GM18507 (cell line): ENCODE measurements at places on chromosomes 16 and 17.

- peak; percentile 51 for DNase-seq
Measured at GRCh38 chr16:30958175-30959079, 873 bp downstream of the SETD1A start.

DNA sequence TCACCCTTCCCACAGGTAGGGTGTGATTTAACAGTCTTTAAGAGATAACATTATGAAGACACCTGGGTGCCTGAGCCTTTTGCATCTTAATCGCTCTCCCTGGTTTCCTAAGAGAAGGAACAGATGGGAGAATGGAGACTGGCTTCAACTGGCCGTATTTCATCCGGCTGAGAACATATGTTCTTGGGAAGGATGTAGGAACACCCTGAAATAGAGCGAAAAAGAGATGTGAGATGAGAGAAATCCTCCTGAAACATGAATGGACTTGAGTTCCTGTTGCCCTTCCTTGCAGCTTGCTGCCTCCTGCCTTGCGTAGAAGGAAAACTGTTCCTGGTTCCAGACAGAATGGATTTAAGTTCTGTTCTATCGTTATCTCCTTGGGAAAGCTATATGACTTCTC, 385.4 kb upstream of the RBFOX1 start:
- DNase-seq = no peak

GRCh38 chr16:67268136-67268579, 11.2 kb upstream of the PLEKHG4 start:
- DNase-seq = no peak

- DNase-seq = no peak
Measured at GRCh38 chr17:1593630-1593931, 31.0 kb upstream of the PITPNA start.

DNA sequence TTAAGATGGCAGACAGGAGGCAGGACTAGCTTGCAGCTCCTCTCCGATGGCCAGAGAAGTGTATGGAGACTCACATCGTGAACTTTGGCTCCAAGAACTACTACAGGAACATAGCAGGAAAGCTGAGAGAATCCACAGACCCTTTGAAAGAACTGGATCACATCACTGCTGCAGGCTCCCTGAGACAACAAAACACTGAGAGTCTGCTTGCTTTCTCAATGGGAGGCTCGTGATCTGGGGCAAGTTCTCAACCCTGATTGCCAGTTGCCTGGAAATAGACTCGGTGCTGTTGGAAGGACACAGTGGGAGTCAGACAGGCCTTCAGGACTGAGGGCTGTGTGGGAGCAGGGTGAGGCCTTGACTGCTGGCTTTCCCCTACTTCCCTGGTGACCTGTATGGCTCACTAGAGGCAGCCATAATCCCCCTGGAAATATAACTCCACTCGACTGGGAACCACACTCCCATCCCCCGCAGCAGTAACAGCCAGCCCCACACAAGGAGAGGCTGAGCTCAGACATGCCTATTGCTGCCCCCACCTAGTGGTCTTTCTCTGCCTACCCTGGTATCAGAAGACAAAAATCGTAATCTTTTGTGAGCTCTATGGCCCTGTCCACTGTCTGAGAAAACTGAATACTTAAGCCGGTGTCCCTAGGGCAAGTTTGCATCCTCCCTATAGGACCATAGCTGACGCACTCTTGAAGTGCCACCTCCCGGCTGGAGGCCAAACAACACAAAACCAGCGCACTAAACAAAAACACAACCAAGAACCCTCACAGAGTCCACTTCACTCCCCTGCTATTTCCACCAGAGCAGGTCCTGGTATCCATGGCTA, 238.4 kb downstream of the CEP112 start:
- DNase-seq = no peak

DNA sequence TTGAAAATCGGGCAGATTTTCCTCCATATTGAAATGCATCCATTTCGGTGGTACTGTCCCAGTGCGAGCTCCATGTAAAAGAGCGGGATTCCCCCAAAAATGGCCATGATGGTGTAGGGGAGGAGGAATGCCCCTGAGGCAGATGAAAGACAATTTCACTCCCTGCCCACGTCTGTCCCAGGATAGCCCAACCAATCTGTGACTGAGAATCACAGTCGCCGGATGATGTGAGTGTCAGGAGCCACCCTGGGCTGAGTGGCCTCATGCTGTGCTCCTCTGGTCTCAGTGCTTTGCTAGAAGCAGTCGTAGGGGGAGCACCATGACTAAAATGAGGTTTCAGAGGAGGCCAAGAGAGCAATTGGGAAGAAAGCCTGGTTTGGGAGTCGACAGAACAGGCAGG, 16.7 kb downstream of the SLC6A4 start:
- no peak for DNase-seq

GRCh38 chr17:64081802-64082799, 47.8 kb downstream of the ERN1 start:
- no peak for DNase-seq

DNA sequence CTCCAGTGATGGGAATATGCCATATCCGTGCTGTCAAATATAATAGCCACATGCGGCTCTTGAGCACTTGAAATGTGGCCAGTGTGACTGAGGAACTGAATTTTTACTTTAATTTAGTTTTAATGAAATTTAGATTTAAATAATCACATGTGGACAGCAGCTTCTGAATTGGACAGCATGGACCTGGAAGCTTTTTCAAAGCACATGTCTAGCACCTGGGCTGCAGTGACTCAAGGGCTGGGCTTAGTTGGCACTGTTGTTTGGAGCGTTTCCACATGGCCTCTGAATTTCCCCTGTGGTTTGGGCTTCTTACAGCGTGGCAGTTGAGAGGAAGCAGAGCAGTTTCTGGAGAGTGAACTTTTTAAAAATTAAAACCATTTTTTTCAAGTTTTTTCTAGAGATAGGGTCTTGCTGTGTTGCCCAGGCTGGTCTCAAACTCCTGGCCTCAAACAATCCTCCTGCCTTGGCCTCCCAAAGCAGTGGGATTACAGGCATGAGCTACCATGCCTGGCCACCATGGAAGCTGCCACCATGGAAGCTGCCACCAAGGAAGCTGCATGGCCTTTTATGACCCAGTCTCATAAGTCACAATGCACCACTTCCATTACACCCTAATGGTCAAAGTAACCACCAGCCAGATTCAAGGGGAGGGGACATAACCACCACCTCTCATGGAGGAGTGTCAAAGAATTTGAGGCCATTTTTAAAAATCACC, 6.7 kb upstream of the TOB1 start:
- DNase-seq = no peak

GRCh38 chr17:78081551-78081950, 47.0 kb downstream of the TMC6 start:
- DNase-seq = no peak

GRCh38 chr16:80601182-80601581, 60.4 kb downstream of the DYNLRB2 start:
- DNase-seq = no peak

GRCh38 chr16:11738742-11739544, 3.7 kb downstream of the TXNDC11 start:
- no peak for DNase-seq
